Activated T-cell treated with anti-CD3 and anti-CD28 coated beads, Interleukin-2, amount 50 U/mL, for 72 hours (primary cell): ENCODE measurements at places on chromosomes 7 and 10. TPM values are rescaled to one million over a fixed set of nuclear protein-coding genes. Genes with fewer than 3 reads are reported as not detected.

ALOX5 gene
- 4.0 TPM for total RNA-seq

CHN2 gene
- 1.2 TPM for total RNA-seq

GATA3 gene
- total RNA-seq = 40.4 TPM

BLNK gene
- 0.69 TPM for total RNA-seq

H2BK1 gene
- total RNA-seq = 4.4 TPM

HEPACAM2 gene
- not detected for total RNA-seq

PAOX gene
- total RNA-seq = 13.8 TPM

SPDYE17 gene
- not detected for total RNA-seq

MOGAT3 gene
- total RNA-seq = not detected

GPER1 gene
- 0.24 TPM for total RNA-seq

NANOS1 gene
- 0.31 TPM for total RNA-seq

NKX1-2 gene
- not detected for total RNA-seq

SEMA3A gene
- total RNA-seq = 0.62 TPM

ZNF138 gene
- 17.7 TPM for total RNA-seq

AOC1 gene
- not detected for total RNA-seq

UCN3 gene
- not detected for total RNA-seq

GPR15LG gene
- not detected for total RNA-seq

CALML3 gene
- total RNA-seq = not detected

ALKBH4 gene
- total RNA-seq = 9.1 TPM

TRPV6 gene
- total RNA-seq = 0.05 TPM

EPHA1 gene
- 4.2 TPM for total RNA-seq

PWWP2B gene
- 3.1 TPM for total RNA-seq

MRLN gene
- total RNA-seq = not detected

GIMAP4 gene
- 156 TPM for total RNA-seq

TMEM184A gene
- total RNA-seq = not detected

FBXL13 gene
- 1.0 TPM for total RNA-seq

RAB18 gene
- total RNA-seq = 68.5 TPM

KBTBD2 gene
- 35.9 TPM for total RNA-seq

ACBD7 gene
- total RNA-seq = 5.5 TPM

HSPA12A gene
- total RNA-seq = 0.74 TPM

EPDR1 gene
- total RNA-seq = 1.7 TPM

SEMA3E gene
- not detected for total RNA-seq

CUBN gene
- 0.76 TPM for total RNA-seq

ADAM12 gene
- total RNA-seq = 0.63 TPM

RADIL gene
- total RNA-seq = 0.53 TPM

TRIM50 gene
- total RNA-seq = not detected

LIPF gene
- not detected for total RNA-seq

FAM53B gene
- 30.0 TPM for total RNA-seq

SLC16A9 gene
- 0.19 TPM for total RNA-seq

TFR2 gene
- total RNA-seq = 5.8 TPM

SLC26A5 gene
- not detected for total RNA-seq

PON1 gene
- total RNA-seq = 0.65 TPM

ZNF273 gene
- 15.0 TPM for total RNA-seq

DRGX gene
- total RNA-seq = not detected

TIMM23B gene
- total RNA-seq = 18.3 TPM

AQP1 gene
- total RNA-seq = 0.72 TPM

CALHM1 gene
- total RNA-seq = not detected

PLXNA4 gene
- 0.99 TPM for total RNA-seq

DMTF1 gene
- 103 TPM for total RNA-seq

PLEKHS1 gene
- total RNA-seq = not detected

CYP26A1 gene
- not detected for total RNA-seq
